IMR-90 (cell line): ENCODE measurements at places on chromosomes 2 and 18. TPM values are rescaled to one million over a fixed set of nuclear protein-coding genes. Genes with fewer than 3 reads are reported as not detected.

GRCh38 chr2:174994381-174994780 lies 10.8 kb downstream of the CHN1 start:
- no peak for DNase-seq

The MCFD2 gene
- total RNA-seq, result 177 and 219 TPM in 2 replicates

DNA sequence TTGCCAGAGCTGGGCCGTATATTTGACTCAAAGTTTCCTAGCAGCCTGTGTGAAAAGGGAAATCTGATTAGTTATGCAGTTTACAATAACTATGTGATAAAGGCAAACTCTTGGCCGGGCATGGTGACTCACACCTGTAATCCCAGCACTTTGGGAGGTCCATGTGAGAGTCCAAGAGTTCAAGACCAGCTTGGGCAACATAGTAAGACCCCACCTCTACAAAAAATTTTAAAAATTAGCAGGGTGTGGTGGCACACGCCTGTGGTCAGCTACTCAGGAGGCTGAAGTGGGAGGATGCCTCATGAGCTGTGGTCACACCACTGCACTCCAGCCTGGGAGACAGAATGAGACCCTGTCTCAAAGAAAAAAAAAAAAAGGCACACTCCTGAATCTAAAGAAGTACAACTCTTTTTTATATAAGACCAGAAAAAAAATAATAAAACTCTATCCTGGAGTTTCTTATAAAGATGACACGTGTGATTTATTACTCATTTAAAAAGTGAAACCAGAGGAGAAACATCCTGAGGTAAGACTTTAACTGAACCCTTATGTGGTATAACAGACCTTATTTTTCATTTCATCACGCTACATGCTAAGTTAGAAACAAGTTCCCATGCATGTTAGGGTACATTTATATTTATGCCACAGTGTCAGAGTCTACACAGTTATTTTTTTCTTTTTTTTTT lies 32.6 kb upstream of the KCMF1 start:
- no peak for DNase-seq

DNA sequence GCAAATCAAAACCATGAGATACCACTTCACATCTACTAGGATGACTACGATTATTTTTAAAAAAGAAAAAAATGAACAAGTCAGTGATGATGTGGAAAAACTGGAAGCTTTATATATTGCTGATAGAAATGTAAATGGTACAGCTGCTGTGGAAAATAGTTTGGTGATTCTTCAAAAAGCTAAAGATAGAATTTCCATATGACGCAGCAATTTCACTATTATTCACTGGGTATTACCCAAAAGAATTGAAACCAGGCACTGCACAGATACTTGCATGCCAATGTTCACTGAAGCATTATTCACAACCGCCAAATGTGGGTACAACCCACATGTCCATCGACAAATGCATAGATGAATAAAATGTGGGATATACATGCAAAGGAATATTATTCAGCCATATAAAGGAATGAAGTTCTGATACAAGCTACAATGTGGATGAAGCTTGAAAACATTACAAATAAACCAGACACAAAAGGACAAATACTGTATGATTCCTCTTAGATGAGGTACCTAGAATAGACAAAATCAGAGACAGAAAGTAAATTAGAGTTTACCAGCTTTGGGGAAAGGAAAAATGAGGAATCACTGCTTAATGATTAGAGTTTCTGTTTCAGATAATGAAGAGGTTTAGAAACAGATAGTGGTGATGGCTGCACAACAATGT lies 11.1 kb downstream of the RTTN start:
- DNase-seq, result no peak

GRCh38 chr2:155250800-155251199 lies 552.3 kb downstream of the KCNJ3 start:
- no peak for DNase-seq

DNA sequence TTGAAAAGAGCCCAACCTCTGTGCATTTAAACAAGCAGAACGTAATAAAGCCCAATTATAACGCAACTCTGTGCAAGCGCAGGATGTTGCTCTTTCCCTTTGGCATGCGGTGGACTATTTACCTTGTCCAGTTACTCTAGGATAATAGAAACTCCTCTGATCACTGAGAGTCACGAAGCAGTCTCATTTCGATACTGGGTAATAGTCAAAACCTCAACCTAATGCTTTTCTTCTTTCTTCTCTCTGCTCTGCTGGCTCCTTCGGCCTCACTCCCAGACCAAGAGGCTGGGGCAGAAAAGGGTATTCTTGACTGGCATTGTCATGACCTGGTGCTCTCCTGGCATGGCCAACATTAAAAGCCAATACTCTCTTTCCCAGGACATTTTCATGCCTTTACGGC lies 89.7 kb upstream of the GCFC2 start:
- no peak for DNase-seq
